Sigmoid colon (tissue), 7 donors: ENCODE measurements at places on chromosomes 2 and 18. TPM values are rescaled to one million over a fixed set of nuclear protein-coding genes. Genes with fewer than 3 reads are reported as not detected.

The C2orf66 gene
- not detected for total RNA-seq

The EVA1A gene
- total RNA-seq = 1.2 TPM

The SERPINB5 gene
- not detected for total RNA-seq

The G6PC2 gene
- not detected for total RNA-seq

The SMYD1 gene
- 8.6 TPM for total RNA-seq

The GNLY gene
- not detected for total RNA-seq

The OTOS gene
- not detected for total RNA-seq
